ENCODE measurements at places on chromosomes 2 and 18. TPM values are rescaled to one million over a fixed set of nuclear protein-coding genes. Genes with fewer than 3 reads are reported as not detected.
A peak's percentile ranks its signal among the peaks of the same experiment; 100 is the strongest.

The FOXD4L1 gene
- 0.17 TPM for total RNA-seq

The CD226 gene
- 1.0 TPM for total RNA-seq

DNA sequence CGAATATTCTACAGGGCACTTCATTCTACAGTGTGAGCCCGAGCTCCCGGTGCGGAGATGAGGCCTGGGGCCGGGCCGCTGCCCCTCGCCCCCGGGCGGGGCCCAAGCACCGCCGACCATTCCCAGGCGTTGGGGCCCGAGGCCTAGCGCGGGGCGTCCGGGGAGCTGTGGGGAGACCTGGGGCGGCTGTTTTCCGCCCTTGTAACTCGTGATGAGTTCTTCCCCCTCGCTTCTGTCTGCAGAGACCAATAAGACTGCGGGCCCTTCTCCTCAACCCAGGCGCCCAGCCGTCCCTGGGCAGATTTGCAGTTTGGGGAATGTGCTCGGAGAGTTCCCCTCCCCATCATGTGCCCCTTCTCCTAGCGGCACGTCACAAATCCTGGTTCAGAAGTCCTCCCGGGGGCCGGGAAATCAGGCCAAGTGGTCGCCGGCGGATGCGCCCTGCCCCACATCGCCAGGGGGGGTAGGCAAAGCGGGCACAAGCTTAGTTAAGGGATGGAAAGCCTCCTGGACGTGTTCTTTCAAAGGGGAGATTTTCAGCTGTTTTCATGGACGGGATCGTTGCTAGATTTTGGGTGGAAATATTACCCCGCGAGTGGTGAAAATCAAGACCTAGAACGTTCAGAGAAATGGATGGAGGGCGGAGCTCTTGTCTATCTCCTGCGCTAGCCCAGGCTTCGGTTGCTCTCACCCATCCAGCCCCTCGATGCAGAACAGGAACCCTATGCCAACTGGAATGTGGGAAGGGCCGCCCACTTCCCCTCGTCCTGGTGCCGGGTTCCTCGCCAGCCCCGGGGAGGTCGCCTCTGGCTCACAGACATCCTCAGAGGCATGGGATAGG, 18.8 kb upstream of the HAAO start:
- peak; percentile 76 for DNase-seq

DNA sequence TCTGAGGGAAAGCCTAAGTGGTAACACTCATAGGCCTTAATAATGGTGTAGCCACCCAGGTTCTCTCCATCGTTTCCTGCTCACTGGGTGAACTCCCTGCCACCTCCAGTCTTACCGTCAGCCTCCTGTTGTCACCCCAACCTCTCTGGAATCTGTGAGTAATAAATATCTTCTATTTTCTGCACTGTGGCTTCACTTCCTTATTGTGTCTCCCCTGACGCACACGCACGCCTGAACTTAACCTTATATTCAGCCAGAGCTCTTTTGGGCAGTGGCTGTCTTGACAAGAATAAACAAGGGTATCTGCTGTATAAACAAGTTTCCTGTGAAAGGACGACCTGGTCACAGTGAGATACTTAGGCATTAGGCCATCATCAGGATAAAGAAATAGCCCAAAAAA, 467.2 kb downstream of the SPAG16 start:
- no peak for DNase-seq

GRCh38 chr2:10285191-10285555, 17.5 kb upstream of the HPCAL1 start:
- no peak for DNase-seq

GRCh38 chr18:46830633-46831032, 73.8 kb upstream of the ST8SIA5 start:
- no peak for DNase-seq

The CTAGE1 gene
- not detected for total RNA-seq

The KATNAL2 gene
- 0.51 TPM for total RNA-seq

The RHBDD1 gene
- 14.3 TPM for total RNA-seq

DNA sequence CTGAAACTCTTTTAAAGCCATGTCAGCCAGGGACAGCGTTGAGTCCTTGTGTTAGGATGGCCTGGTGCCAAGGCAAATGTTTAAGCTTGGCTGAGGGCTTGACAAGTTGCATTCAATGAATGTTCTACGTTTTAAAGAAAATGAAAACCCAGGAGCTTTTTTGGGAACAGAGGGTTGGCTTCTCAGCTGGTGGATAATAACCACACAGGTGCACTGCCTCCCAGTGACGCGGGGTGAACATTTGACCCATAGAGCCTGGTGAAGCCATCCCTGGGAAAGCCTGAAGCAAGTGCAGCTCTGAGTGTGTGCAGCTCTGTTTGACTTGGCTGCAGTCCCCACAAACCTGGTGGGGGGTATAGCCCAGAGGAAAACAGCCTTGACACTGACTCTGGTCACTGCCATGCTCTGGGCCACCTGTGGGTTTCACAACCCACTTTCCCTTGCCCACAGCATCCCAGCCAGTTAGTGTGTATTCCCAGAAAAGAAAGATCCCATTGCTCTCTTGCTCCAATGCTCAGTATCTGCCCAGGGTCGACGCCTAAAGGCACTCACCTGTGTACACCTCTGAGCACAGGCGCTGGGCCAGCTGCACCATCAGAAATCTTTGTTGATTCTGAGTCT, 874.9 kb downstream of the RNF144A start:
- no peak for DNase-seq

The CXCR2 gene
- not detected for total RNA-seq

DNA sequence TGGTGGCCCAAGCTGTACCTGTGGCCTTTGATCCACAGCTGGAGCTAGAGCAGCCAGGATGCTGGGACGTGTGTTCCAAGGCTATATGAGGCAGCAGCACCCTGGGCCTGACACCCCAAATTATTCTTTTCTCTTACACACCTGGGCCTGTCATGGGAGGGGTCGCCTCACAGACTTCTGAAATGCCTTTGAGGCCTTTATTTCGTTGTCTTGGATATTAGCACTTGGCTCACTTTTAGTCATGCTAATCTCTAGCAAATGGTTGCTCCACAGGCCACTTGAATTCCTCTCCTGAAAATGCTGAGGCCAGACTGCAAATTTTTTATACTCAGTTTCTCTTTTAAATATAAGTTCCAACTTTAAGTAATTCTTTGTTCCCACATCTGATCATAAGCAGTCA, 22.0 kb upstream of the IL1R2 start:
- DNase-seq = no peak

DNA sequence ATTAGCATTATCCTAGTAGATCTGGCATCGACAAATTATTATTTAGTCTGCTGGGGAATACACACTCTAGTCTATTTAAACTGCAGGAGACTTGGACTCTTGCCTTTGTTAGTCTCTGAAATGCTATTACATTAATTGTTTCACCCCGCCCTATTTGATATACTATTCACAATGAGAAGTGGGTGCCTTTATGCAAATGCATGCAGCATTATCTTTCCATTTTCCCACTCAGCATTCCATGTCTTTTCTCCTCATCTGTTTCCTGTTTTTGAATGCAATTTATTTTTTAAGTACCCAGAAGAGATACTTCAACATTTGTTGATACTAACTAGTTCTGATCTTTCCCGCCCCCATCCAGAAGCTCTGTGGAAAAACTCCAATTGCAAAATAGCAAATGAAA, 395.3 kb upstream of the NXPH2 start:
- no peak for DNase-seq

GRCh38 chr2:160292225-160292624, 92.2 kb upstream of the ITGB6 start:
- DNase-seq = peak; percentile 43

The DHRS9 gene
- total RNA-seq = not detected

DNA sequence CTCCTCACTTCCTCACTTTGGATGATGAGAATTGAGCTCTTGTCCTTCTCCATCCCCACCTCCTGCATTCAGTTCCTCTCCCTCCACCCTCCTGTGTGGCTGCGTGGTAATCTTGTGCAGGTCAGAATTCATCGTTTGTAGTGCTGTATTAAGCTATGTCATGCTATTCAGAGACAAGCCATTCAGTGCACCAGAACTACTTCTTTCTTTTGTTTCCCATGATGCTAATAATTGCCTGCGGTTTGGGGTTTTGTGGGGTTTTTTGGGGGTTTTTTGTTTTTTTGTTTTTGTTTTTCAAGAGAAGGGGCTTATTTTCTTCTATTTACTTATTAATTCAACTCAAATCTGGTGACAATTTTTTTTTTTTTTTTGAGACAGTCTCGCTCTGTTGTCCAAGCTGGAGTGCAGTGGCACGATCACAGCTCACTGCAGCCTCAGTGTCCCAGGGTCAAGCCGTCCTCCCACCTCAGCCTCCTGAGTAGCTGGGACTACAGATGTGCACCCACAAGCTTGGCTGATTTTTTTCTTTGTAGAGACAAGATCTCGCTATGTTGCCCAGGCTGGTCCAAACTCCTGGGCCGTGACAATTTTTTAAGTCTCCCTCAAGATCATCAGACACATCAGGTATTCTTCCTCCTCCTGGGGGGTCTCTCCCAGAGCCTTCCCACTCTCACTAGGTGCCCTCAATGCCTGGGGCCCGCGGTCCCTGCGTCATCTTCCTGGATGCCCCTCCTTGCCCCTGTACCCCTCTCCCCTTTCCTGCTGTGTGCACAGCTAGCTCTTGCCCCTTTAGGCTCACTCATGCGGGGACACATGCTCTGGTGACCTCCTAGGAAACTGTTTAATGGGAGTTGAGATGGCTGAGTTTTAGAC, 37.8 kb downstream of the MAL start:
- DNase-seq = no peak

The FRZB gene
- total RNA-seq = 0.68 TPM

The DNAH7 gene
- 0.09 TPM for total RNA-seq

- DNase-seq = peak; percentile 5
Measured at GRCh38 chr2:133247631-133248030, 320.6 kb downstream of the NCKAP5 start.

DNA sequence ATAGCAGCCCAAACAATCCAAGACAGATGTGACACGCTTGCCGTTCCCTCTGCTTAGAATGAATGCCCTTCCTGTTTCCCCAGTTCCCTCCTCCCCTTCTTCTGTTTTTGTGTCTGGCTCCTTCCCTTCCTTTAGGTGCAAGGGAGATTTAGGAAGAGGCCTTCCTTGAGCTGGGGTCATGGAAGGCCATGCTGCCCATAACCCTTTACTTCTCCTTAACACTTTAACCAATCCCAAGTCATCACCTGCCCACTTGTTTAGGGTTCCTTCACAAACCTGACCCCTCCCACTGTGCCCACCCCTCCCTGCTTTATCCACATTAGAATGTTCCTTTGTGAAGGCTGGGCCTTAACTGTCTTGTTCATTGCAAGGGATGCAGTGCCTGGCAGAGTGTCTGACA, 24.9 kb downstream of the TMEM247 start:
- DNase-seq = no peak

GRCh38 chr18:73933685-73934084, 213.9 kb downstream of the FBXO15 start:
- no peak for DNase-seq

DNA sequence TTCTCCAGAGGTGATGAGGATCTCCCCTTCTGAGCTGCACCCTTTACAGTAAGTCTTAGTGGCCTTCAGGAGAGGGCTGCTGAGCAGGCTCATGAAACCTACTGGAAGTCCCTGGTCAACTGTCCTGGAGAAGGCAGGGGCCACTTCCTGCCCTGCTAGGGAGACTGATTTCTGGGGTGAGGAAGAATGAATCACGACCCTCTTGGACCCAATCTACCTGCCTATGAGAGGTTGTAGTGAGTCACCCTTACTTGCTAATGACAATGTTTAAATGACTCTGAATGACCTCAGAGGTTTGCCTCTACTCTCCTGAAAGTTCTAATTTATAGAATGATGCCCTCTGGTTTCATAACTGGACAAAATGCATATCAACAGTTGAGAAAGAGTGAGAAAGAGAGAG, 79.4 kb upstream of the FAM136A start:
- no peak for DNase-seq

The CXCR4 gene
- 57.4 TPM for total RNA-seq

DNA sequence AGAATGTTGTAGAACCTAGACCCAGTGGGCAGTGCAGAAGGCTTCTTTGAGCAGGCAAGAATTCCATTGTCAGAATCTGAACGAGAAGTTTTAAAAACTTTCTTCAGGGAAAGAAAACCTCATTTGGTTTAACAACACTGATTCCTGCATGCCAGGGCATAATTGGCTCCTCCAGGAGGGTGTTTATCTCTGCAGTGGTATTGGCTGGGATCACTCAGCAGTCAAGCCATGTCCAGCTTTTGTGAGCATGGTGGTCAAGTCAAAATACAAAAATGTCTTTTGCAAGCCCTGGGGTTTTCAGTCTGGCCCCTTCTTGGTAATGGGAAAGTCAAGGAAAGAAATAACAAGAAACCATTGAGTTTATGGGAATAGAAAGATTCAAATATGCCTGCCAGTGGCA, 28.3 kb downstream of the FHOD3 start:
- DNase-seq = no peak

DNA sequence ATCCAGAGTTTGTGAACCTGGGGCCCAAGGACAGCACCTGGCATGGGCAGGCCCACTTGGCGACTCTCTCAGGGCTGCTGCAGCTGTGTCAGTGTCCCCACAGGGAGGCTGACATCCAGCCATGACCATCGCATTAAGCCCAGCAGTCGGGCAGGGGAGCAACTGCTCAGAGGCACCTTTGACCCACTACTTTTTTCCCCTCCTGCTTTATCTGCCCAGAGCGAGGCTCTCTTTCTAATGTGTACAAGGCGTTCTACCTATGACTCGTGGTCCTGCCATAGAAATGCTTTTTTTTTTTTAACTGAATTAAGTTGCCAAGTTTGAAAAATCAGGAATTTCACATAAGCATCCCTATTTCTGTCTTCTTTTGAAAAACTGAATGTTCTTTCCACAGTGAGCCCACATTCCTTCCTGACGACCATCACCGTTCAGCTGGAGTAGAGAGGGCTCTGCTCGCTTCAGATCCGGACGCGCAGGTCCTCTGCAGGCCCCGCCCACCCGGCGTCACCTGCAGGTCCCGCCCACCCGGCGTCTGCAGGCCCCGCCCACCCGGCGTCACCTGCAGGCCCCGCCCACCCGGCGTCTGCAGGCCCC, 403 bp upstream of the CLUL1 start:
- peak; percentile 21 for DNase-seq

The PROC gene
- not detected for total RNA-seq

GRCh38 chr2:187749804-187750431, 195.7 kb upstream of the TFPI start:
- DNase-seq = no peak

The TANC1 gene
- 92.6 TPM for total RNA-seq

- DNase-seq = no peak
Measured at GRCh38 chr2:212921061-212921460, 230.4 kb downstream of the IKZF2 start.

DNA sequence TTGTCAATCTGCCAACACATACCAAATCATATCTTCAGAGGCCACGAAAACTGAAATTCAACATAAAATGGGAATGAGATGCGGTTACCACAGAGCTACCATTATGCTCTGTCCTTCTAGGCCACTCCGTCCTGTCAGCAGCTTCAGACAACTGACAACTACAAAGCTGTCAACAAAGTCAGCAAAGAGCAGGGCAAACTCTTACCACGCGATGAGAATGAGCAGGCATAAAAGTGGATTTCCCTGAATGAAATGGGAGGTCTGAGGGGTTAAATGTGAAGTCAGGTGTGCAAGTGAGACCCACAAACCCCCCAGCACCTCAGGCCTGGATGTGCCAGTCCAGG, 130.1 kb downstream of the LNPK start:
- DNase-seq = no peak

GRCh38 chr2:66024391-66024790, 410.5 kb upstream of the MEIS1 start:
- DNase-seq = no peak

DNA sequence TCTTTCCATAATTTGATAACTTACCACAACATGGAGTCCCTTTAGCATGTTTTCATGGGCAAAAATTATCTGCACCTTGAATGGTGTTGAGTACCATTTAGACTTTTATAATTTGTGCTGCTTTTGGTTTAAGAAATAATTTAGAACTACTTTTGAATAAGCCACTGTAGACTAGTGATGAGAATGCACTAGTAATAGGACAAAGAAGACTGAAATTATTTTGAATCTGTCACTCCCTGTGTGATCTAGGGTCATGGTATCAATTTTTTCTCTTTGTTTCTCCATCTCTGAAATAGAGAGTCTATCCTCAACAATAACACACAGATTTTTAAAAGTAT, 37.7 kb downstream of the EFEMP1 start:
- no peak for DNase-seq
